ENCODE measurements at places on chromosomes 16 and 17. TPM values are rescaled to one million over a fixed set of nuclear protein-coding genes. Genes with fewer than 3 reads are reported as not detected.

GRCh38 chr17:17107891-17108431 lies 65.7 kb downstream of the MPRIP start:
- no peak for DNase-seq

DNA sequence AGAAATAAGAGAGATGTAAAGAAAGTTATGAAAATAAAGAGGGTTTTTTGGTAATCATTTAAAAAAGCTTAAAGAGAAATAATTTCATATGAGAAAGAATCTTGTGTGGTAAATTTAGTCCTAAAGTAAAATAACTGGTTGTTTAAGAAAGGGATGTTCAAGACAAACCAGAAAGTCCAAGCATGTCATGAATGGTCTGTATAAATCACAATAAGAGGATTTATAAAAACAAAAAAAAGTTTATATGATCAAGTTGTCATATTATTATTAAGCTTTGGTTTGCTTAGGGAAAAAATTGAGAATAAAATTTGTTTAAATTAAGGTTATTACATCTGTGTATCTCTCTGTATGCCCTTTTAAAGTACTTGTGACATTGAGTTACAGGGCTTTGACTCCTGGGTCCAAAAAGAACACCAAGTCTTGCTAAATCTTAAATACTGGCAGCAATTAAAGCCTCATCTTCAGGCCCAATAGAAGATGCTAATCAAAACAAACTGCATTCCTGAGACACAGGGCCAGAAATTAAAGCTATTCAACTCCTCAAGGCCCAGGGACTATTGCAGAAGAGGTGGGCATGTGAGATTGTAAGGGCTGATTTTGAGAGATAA lies 15.6 kb upstream of the TRIM25 start:
- DNase-seq: no peak

The CLDN7 gene
- 1.5 TPM for polyA plus RNA-seq

The LAT gene
- 2.7 TPM for polyA plus RNA-seq

GRCh38 chr17:11986942-11987329 lies 10.3 kb downstream of the ZNF18 start:
- DNase-seq: peak; percentile 43

DNA sequence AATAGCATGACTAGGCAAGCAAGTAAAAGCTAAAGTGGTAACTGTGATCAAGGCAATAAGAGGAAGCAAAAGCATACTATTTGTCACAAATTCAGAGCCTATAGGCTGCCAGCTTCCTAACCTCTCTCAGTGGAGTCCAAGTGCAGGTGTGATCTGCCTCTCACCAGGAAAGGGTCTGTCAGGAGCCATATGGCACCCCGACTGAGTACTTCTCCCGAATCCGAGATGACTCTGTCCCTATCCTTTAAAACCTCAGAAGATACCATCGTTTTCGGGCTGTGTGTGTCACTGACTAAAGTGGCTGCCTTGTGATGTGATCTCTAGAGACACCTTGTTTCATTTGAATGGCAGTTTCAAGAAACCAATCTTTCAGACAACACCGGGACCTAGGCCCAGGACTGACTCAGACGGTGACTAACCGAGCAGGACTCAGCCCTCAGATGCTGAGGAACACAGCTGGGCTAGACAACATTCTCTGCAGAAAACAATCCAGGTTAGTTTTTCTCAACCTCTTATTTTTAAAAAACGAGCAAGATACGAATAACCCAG lies 63.6 kb downstream of the SMG6 start:
- DNase-seq: no peak

- DNase-seq: peak; percentile 63
These were observed 60.7 kb downstream of the HS3ST3A1 start for GRCh38 chr17:13541032-13541480.

DNA sequence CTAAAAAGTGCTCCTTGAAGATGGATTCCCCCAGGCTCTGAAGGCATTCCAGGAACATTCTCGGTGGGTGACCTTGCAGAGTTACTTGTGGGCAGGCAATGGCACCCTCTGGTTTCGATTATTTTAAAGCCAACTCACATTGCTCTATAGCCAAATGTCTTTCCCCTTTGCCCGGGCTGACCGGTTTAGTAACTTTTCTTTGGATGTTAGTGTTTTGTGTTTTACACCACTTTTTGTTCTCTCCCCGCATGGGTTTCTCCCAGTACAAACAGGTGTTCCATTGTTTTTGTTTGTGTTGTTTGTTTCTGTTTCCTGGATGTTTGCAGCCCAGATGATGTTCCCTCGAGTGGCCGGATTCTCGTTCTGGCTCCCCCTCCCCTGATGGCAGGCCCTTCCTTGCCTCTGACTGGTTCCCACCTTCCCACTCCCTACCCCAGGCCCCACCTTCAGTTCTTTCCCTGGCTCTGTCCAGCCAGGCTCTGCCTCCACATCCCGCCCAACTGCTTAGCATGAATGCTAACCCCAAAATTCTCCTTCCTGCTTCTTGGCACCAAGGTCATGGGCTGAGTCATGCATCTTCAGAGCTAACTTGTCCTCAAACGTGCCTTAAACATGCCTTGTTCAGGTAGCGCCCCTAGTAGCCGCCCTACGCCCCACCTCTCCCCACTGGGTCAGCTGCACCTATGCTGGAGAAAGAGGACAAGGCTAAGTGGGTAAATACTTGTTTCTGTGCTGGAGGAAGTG lies 40.6 kb downstream of the ELAC2 start:
- peak; percentile 39 for DNase-seq

The IRX6 gene
- 0.47 TPM for polyA plus RNA-seq

DNA sequence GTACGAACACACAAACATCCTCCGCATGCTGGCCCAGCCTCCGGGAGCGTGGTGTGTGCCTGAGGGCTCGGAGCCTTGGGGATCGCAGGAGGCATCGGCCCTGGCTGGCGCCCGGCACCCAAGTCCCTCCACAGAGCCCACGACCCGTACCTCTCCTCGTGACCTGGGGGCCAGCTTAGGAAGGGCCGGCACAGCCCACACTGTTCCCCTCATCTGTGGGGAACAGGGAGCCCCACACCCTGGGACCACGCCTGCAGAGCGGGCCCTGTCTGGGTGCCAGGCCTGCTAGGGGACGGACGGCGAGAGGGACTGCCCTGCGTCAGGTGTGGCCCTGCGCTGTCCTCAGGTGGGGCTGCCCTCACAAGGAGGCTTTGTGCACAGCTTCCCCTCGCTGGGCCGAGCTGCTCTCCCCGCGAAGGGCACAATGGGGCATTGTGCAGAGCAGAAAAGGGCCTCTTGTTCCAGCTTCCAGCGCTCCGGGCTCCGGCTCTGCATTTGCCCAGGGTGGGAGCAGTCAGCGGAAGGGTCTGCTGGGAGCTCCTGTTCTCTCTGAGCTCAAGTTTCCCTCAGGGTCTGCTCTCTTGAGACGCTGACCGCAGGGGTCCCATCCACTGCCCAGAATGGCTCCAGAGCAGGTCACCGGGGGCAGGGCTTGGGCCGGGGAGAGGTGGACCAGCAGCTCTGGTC lies 1.7 kb upstream of the LMF1 start:
- no peak for DNase-seq

The ZFPM1 gene
- 2.7 TPM for polyA plus RNA-seq

- no peak for DNase-seq
These were observed 6.6 kb downstream of the ENDOV start for GRCh38 chr17:80421381-80422090.

The CDH3 gene
- 19.0 TPM for polyA plus RNA-seq

DNA sequence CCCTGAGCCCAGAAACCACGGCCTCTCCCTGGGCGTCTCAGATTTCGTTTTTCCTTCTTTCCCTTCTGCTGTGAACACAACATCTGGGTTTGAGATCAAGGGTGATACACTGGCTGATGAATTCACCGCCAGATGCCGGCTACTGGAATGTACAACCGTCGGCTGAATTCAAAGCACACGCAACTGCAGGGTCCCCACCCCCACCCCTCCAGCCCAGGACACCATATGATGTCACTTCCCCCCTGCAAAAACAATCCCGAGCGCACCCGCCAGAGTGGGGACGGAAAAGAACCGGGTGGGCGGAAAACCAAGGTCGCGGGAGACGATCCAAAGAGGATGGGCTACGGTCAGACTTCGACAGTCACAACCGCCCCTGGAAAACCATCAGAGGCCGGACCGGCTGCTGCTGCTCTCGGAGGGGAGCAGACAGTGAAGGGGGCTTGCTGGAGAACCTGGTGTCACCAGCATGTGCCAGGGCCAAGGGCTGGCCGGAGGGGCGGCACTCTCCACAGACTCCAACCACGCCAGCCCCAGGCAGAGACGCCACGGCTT lies 23.3 kb downstream of the CEP295NL start:
- DNase-seq: peak; percentile 88

- no peak for DNase-seq
These were observed 37.4 kb downstream of the RHBDL3 start for GRCh38 chr17:32302860-32303649.

- no peak for DNase-seq
These were observed 87.9 kb downstream of the CCDC182 start for GRCh38 chr17:57657211-57657610.

- no peak for DNase-seq
These were observed 16.2 kb downstream of the BMERB1 start for GRCh38 chr16:15450624-15451023.

The ABCA3 gene
- 14.9 TPM for polyA plus RNA-seq

The OR4D1 gene
- not detected for polyA plus RNA-seq

GRCh38 chr16:82470016-82470415 lies 156.8 kb upstream of the CDH13 start:
- no peak for DNase-seq

DNA sequence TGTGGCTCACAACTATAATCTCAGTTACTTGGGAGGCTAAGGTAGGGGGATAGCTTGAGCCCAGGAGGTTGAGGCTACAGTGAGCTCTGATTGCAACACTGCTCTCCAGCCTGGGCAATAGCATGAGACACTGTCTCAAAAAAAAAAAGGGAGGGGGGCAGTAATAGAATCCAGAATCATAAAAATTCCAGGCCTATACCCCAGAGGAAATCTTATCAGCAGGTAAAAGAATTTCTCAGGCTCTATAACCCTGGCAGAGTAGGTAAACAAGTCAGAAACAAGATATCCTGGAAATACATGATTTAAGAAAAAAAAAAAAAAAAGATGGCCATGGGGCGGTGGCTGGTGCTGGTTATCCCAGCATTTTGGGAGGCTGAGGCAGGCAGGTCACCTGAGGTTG lies 12.9 kb downstream of the SPAG9 start:
- DNase-seq: no peak

DNA sequence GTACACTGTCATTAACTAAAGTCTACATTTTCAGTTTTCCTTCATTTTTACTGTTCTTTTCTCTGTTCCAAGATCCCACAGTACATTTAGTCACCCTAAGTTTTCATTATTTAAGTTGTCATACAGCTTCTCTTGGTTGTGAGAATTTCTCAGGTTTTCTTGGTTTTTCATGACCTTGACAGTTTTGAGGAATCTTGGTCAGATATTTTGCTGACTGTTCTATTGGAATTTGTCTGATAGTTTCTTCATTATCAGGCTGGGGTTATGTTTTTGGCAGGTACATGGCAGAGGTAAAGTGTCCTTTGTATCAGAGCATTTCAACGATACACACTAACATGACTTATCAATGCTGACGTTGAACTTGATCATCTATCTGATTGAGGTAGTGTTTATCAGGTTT lies 19.6 kb downstream of the MBTD1 start:
- no peak for DNase-seq

DNA sequence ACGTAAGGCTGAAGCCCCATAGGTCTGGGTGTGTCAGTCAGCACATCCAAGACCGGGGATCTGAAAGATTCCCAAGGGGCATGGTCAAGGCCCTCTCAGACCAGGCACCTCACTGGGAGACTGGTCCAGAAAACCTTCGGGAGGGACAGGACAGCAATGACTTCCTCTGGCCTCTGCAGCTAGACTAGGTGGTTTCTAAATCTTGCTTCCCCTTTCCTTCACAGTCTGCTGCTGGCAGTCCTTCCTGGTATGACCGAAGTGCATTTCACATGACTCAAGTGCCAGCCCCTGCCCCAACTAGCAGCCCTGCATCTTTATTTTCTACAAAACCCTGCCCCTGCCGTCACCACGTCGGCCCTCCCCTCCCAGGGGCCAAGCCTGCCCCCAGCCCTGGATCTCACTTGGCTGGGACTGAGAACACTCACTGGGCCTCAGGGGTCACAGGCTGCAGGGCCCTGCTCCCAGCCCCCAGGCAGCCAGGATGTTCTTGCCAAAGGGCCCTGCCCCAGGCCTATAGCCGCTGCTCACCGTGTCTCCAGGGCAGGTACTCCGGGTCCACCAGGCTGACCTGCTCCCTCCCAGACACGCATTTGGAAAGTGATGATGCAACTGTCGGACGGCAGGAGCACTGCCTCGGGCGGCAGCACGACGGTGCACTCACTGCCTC lies 18.3 kb downstream of the POLR3K start:
- DNase-seq: no peak

DNA sequence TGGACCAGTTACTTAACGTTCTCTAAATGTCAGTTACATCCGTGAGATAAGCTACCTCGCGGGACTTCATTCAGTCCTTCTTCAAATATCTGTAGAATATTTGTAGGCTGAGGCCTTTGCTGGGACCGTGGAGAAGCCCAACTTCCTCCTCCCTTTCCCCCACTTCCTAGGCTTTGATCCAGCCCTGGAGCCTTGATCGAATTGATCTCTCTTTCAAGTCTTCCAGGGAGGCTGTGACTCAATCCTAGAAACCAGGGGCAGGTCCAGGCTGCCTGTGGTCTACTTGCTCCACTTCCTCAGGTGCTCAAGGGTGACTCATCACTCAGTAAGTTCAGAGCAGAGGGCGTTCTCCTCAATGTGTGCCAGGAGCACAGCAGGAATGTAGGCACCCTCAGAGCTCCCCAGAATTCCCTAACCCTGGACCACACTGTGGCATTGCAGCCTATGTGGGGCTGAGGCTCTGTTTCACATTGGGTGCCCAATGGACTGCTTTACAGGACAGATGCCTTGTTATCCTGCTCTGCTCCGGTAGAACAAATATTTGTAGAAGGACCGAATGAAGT lies 11.2 kb upstream of the CEP20 start:
- DNase-seq: peak; percentile 61

The ZFP3 gene
- 13.8 TPM for polyA plus RNA-seq

GRCh38 chr16:75494184-75494583 lies 1.1 kb downstream of the CHST6 start:
- DNase-seq: no peak

DNA sequence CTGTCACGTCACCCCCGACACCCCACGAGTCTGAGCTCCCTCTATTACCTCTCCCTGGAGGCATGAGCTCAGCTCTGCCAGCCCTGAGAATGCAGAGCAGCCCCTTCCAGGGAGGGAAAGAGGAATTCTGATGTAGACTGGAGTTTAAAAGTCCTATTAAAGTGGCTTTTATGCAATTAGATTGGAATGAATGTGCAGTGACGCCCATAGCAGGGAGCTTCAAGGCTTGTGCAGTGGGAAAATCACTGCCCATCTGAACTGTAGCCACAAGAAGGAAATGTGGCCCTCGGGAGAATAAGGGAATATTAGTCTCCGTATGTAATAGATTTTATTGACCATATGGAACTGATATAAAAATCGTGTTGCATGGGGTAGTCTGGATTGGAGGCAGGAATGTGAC lies 66.9 kb downstream of the ZNF423 start:
- DNase-seq: peak; percentile 34

- DNase-seq: no peak
These were observed 5.1 kb downstream of the LYRM9 start for GRCh38 chr17:27888067-27888466.

DNA sequence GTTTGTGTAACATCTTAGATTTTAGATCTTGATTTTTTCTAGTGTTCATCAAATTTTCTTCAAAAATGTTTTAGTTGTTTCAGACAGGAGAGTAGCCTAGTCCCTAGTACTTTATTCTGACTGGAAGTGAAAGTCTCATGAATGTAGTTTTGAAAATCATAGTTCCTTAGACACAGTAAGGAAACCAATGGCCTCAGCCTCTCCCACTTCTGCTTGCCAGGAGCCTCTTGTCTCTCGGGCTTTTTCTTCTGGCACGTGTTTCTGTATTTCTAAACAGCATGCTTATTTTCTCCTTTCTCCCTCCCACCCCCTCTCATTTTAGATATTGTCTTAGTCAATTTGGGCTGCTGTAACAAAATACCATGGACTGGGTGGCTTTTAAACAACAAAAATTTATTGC lies 9.8 kb downstream of the SLFN5 start:
- DNase-seq: no peak

The ZMYND15 gene
- polyA plus RNA-seq: 0.44 TPM

The RHBDL3 gene
- polyA plus RNA-seq: 1.1 TPM

Measured in muscle of back (tissue), 13 donors.